ENCODE measurements at places on chromosomes 3 and 15.

DNA sequence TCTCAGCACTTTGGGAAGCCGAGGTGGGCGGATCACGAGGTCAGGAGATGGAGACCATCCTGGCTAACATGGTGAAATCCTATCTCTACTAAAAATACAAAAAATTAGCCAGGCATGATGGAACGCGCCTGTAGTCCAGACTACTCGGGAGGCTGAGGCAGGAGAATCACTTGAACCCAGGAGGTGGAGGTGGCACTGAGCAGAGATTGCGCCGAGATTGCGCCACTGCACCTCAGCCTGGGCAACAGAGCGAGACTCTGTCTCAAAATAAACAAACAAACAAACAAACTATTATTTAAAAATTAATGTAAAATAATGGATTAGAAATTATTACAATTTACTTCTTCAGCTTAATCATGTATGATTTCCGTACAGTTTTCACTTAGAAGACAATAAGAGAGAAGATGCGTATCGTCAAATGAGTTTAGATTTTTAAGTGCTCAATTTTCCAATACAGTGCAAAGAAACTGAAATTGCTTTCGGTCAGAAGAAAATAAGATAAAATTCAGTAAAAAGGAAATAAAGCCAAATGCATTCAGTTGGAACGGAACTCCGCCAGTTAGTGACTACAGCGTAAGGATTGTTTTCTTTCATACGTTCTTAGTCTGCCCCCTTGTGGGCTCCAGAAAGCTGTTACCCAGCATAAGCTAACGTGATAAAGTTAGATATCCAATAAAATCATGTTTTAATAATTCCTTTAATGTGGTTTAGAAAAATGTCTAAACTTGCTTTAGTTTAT is 24.8 kb downstream of the AADAC start:
- DNase-seq, result no peak

- no peak for DNase-seq
Measured at GRCh38 chr15:46556559-46557379, 921.9 kb downstream of the SQOR start.

DNA sequence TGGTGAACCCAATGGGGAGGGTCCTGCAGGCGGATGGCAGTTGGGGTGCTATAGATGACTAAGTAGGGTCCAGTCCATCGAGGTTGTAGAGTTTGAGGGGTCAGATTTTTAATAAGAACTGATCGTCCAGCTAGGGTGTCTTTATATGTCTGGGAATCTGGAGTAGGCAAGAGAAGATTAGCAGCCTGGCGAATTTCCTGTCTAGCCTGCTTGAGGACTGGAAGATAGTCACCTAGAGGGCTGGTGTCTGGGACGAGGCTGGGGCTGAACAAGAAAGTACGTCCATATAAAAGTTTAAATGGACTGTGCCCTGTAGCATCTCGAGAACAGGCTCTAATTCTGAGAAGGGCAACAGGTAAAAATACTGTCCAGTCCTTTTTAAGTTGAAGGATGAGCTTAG is 6.7 kb upstream of the IP6K2 start:
- DNase-seq, result no peak

GRCh38 chr3:20698896-20699295 is 512.9 kb upstream of the SGO1 start:
- DNase-seq, result no peak

DNA sequence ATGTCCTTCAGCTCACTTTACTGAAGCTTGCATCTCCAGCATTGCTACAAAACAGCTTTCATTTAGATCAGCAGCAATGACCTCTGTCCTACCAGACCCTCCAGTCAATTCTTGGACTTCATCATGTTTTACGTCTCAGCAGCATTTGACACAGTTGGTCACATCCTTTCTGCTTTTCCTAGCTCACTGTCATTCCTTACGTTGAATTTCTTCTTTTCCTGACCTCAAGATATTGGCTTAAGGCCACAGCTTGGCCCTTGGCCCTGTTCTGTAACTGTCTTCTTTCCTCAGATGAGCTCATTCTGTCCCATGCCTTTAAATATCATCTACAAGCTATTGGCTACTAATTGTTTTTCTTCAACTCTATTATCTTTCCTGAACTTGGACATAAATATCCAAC is 576.2 kb upstream of the KCNMB2 start:
- peak; percentile 53 for DNase-seq

DNA sequence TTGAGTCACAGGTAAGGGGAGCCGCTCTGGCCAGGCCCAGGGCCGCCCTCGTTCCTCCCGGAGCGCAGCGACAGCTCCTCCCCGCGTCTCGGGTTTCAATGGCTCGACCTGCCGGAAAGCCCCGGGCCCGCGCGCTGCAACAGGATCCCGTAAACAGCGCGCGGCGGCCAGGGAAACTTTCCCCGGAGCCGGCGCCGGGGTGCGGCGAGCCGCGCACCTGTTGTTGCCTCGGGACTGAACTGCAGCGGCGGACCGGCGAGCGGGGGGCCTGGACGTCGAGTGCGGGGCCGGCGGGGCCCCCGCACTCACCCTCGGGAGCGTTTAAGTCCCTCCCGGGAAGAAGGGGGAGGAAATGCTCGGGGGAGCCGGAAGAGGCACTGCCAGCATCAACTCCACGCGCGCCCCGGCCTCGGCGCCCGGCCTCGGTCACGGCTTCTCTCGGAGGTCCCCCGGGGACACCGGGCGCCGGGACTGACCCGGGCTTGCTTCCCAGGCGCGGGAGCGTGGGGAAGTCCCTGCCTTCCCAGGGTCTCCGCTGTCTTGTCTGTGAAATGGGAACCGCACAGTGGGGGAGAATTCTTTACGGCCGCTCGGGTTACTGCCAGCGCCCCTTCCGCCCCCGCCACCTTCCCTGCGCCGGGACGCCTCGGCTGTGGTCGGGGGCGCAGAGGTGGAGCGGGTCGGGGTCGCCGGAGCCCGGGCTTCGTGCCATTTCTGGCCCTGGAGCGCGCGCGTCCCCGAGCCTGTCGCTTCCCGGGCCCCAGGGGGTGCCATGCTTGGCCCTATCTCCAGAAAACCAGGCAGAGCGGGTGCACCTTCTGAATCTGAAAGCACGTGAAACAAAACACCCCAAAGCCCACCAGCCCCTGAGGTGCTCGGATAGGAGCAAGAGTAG is 7.5 kb upstream of the PGPEP1L start:
- peak; percentile 83 for DNase-seq

- no peak for DNase-seq
Measured at GRCh38 chr3:149567381-149567780, 90.4 kb downstream of the WWTR1 start.

- DNase-seq, result no peak
Measured at GRCh38 chr3:49428752-49429080, 408 bp downstream of the NICN1 start.

- DNase-seq, result no peak
Measured at GRCh38 chr3:119304201-119304713, 10.1 kb downstream of the ARHGAP31 start.

- DNase-seq, result no peak
Measured at GRCh38 chr3:58683001-58683458, 16.5 kb upstream of the FAM3D start.

DNA sequence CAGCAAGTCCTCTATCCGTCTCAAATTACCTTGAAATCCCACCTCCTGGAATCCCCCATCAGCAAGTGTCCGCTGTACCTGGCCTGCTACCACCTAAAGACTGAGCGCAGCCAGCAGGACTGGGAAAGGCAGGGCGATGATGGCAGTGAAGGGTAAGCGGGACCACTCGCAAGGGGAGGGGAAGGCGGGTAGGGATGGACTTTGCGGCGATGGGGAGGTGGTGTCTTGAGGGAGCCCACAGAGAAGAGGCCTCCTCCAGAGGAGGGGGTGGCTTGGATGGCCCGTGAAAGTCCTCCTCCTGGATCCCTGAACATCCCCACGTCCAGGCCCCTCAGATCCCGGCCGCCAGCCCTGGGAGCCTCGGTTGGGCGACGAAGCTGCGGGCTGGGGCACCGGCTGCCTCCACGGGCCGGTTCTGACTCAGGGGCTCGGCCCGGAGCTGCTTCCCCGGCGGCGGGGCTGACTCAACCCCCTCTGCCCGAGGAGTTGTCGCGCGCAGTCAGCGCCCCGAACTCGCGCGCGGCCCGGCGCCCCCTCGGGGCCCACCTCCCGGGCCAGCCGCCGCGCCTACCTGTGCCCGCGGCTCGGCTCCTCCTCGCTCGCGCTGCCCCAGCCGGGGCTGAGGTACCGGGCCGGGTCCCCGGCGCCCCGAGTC is 512 bp downstream of the LARP6 start:
- peak; percentile 73 for DNase-seq

GRCh38 chr3:16151109-16151508 is 23.4 kb upstream of the GALNT15 start:
- peak; percentile 54 for DNase-seq

- DNase-seq, result peak; percentile 81
Measured at GRCh38 chr3:10594915-10595314, 89.5 kb upstream of the ATP2B2 start.

GRCh38 chr3:129836381-129837064 is 57.0 kb downstream of the TMCC1 start:
- no peak for DNase-seq

- no peak for DNase-seq
Measured at GRCh38 chr3:127644641-127645370, 15.8 kb downstream of the PODXL2 start.

DNA sequence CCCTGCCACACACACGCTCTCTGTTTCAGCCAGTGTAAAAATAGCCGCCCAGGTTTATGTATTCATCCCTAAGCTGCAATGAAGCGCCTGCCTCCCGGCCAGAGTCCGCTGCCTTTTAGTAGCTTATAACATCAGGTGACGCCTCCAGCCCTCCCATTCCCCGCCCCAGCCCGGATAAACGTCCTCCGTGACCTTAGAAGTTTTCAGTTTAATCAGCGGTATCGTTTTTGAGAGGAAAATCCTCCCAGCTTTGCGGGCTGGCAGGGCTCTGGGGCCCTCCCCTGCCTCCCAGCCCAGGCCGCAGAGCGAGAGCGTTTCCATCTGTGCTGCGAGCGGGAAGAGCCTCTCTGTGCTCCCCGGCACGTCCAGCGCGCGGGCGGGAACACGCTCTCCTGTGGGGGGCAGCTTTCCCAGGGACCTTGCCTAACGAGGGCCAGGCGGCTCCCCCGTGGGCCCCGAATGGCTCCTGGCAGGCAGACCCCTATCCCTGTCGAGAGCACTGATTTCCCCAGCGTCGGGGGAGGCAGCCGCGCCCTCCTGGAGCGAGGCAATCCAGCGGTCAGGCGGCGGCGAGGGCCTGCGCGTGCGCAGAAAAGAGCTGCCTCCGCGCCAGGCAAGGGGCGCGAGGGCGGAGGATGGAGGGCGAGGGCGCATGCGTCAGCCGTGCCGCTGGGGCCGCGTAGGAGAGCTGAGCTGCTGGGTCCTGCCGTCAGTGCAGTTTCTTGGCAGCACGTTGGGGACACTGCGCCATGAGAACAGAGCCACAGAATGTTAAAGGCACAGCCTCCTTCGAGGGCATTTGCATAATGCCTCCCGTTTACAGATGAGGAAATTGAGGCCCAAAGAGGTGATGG is 71.1 kb downstream of the CCNL1 start:
- peak; percentile 97 for DNase-seq

DNA sequence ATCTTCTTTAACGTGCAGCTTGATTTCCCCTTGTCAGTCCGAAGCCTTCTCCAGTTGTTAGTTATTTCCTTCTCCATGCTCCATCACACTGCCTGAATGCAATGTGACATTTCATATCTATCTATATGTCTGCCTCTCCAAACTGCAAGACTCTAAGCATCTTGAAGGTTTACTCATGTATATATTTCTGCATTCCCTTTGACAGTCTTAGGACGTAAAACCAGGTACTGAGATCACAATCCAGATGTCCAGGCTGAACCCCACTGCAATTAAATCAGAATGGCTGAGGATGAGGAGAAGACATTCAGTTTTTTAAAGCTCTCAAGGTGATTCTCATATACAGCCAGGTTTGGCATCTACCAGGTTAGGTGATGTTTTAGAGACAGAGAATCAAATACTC is 6.1 kb upstream of the SATB1 start:
- no peak for DNase-seq

GRCh38 chr3:64685800-64686445 is 1.9 kb downstream of the ADAMTS9 start:
- DNase-seq, result peak; percentile 96

DNA sequence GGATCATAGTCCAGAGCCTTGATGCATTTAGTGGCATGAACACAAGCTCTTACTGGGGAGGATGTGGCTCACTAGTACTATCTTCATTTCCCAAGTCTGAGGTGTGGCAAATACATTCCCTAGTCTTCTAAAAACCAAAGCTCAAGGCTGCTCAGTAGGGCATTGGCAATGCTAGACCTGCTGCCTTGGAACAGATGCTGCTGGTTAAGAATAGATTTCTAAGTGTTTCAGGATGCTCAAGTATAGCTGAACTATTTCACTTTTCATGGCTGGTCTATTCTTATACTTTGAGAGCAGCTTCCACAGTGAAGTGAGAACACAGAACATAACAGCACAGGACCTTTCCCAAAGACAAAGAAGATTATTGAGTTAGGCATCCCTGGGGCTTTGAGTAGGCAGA is 178.8 kb downstream of the CHST2 start:
- no peak for DNase-seq

GRCh38 chr15:83546512-83546888 is 99.4 kb downstream of the SH3GL3 start:
- no peak for DNase-seq
